ENCODE measurements at places on chromosomes 5 and 9.

GRCh38 chr9:124886461-124886860 lies 24.5 kb downstream of the ARPC5L start:
- no peak for DNase-seq

DNA sequence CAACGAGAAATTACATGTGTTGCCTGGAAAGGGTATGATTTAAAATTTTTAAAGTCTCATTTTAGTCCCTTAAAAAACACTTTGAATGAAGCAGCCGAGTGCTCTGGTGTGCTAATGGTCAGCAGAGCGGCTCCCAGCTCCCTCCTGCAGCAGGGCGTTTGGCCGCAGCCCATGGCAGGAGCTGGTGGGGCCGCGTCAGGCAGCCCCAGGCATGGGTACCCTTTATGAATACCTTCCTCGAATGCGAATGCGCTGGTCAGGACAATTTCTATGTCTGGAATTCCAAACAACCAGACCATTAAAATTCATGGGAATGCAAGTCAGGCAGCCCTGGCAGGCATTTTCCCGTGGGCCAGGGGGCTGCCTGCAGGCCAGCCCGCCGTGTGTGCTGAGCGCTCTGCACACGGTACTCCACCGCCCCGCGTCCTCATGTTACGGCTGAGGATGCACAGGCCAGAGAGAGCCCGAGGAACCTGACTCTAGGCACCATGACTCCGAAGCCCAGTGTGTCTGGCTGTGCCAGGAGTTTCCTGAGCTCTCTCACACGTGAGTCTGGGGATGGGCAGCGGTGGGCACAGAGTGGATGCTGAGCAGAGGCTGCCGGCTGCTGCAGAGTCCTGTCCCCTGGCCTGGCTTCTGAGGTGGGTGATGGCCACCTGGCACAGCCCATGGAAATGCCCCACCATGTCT lies 123.7 kb downstream of the WNK2 start:
- DNase-seq: no peak

DNA sequence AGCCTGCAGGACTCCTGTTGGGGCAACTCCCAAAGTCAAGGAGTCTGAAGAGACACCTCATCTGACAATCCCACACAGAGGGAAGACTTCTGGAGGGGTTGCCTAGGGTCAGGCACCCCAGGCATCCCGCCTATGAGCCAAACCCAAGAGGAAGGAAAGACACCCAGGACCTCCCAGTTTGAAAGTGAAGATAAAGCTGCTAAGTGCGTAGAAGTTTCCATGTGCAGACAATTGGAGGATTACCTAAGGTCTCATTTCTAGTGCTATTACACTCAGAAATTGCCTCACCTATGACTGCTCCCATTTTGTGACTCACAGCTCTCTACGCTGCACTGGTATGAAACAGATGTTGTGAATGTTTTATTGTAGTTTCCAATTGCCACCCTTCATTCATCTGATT lies 322.9 kb downstream of the SLIT3 start:
- DNase-seq: no peak

GRCh38 chr5:83507431-83507830 lies 35.9 kb downstream of the VCAN start:
- DNase-seq: no peak

- no peak for DNase-seq
Measured at GRCh38 chr9:110047232-110047954, 160.6 kb downstream of the C9orf152 start.

GRCh38 chr9:89015336-89015735 lies 24.1 kb downstream of the S1PR3 start:
- no peak for DNase-seq

DNA sequence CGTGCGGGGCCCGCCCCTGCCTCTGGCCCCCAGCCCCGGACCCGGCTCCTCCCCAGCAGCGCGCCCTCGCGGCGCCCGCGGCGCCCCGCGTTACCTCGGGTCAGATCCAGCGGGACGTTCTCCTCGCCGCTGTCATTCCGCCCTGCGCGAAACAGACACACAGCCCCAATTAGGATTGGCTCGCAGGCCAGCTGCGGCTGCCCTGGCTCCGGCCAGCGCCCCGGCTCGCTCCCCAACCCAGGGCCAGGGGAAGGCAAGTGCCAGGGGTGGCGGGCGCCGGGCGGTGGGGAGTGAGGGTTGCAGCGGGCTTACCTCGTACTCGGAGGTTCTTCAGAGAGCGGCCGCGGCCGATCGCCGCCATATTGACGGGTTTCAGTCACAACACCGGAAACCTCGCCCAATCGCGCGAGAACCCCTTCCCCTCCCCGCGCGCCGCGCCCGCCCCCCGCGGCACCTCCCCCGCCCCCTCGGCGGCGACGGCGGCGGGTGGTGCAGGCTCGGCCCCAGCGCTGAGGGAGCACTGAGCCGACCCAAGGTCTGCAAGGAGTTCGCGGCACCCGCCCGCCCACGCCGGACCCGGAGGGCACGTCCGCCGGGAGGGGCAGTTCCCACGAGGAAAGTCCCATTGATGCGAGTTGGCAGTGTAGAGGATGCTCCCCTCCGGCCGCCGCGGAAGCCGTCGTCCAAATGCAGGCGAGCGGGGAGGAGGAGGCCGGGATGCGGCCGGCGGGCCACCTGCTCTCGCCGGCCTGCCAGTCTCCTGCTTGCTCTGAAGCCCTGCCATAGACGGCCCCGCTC lies at the start of gene RICTOR:
Gene RICTOR (minus strand): TSS at position 383 of the 798 bp plus-strand sequence. CDS start 22 bp downstream, at position 361.
- peak; percentile 97 for DNase-seq

DNA sequence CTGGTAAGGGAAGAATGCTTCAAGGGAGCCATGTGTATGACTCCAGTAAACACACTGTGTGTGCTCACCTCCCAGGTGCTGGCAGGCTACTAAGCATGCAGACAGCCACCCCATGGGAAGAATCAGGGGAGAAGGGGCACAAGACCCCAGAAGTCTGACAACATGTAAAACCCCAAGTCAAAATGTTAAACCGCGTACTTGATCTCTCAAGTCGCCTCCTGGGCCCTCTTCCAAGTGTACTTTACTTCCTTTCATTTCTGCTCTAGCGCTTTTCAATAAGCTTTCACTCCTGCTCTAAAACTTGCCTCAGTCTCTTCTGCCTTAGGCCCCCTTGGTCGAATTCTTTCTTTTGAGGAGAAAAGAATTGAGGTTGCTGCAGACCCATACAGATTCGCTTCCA lies 31.3 kb downstream of the DAPK1 start:
- DNase-seq: no peak

DNA sequence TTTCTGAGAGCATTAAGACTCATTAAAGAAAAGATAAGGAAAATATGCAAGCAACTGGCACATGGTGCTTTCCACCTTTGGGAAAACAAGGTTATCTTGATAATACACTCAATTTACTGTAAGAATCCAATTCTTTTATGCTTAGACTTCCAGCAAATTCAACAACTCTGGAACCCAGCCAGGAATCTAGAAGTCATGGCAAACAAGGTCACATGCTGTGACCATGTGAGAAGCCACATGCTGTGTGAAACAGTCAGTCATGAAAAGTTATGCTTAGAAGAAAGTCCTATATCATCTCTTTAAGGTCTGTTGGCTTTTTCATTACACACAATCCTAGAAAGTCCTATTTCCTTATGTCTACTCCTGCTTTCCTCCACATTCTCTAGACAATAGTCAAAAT lies 581.8 kb upstream of the C9orf72 start:
- no peak for DNase-seq

- DNase-seq: peak; percentile 81
Measured at GRCh38 chr9:73132034-73132776, 19.5 kb upstream of the ANXA1 start.

GRCh38 chr5:36436306-36436705 lies 134.6 kb upstream of the RANBP3L start:
- no peak for DNase-seq

GRCh38 chr5:51895834-51896233 lies 512.6 kb downstream of the ISL1 start:
- no peak for DNase-seq

DNA sequence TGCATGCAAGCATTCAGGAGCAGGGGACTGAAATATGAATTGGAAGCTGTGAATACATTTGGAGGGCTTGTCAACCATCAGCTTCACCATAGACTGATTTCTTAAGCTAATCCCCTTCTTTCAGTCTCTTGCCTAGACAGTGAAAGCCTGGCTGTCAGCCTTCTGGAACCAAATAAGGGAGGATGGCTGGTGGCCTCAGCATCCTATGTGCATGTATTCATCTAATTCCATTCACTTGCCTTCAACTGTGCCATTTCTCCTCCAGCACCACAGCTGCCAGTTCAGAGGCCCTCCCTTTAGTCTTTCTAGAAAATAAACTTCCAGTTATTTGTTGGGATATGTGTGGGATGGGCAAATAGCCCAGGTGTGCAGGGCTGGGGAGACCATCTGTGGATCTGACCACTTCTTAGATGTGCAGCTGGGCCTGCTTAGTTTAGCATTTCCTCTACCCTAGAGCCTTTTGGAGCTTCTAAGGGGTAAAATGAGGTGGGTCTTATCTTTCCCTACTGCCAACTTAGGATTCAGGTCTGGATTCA lies 62.1 kb downstream of the AOPEP start:
- no peak for DNase-seq

DNA sequence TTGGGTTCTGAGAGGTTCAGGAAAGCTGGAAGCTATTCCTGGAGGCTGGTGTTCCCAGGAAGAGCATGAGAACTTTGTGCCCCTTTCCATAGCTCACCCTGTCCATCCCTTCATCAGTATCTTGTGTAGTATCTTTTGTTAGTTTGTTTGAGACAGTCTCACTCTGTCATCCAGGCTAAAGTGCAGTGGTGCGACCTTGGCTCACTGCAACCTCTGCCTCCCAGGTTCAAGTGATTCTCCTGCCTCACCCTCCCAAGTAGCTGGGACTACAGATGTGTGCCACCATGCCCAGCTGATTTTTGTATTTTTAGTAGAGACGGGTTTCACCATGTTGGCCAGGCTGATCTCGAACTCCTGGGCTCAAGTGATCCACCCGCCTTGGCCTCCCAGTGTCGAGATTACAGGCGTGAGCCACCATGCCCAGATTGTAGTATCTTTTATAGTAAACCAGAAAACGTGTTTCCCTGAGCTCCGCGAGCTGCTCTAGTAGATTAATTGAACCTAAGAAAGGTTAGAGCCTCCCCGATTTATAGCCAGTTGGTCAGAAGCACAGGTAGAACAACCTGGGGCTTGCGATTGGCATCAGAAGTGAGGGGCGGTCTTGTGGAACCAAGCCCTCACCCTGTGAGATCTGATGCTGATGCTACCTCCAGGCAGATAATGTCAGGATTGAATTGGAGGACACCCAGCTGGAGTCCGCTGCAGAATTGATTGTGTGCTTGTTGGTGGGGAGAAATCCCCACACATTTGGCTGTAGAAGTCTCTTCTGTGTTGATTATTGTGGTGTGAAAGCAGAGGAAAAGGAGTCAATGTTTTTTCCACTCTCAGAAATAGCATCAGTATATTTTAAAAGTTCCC lies 32.3 kb downstream of the ATP6V0E1 start:
- no peak for DNase-seq

DNA sequence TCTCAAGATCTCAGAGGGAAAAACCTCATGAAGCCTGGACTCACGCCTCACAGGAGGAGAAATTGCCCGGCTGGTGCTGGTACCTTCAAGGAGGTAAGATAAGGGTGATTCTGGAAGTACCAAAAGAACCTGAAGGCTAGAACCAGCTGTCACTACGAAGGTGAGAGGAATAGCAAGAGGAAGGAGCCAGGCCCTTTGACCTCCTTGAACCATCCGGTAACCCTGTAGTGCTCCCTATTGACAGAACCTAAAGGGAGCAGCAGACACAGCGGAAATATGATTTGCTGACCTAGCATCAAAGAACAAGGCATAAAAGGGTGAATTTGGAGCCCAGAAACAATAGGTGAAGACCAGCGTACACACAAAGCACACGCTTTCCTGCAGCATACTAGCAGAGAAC lies 92.2 kb downstream of the DOCK8 start:
- no peak for DNase-seq

- DNase-seq: no peak
Measured at GRCh38 chr9:106233116-106233515, 538.8 kb downstream of the TMEM38B start.

DNA sequence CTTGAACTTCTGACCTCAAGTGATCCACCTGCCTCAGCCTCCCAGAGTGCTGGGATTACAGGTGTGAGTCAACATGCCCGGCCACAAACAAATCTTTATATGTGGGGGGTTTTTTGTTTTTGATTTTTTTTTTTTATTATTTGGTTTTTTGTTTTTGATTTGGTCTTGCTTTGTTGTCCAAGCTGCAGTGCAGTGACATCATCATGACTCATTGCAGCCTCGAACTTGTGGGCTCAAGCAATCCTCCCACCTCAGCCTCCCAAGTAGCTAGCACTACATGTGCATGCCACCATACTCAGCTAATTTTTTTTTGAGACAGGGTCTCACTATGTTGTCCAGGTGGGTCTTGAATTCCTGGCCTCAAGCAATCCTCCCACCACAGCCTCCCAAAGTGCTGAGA lies 42.4 kb downstream of the ALDH7A1 start:
- no peak for DNase-seq

DNA sequence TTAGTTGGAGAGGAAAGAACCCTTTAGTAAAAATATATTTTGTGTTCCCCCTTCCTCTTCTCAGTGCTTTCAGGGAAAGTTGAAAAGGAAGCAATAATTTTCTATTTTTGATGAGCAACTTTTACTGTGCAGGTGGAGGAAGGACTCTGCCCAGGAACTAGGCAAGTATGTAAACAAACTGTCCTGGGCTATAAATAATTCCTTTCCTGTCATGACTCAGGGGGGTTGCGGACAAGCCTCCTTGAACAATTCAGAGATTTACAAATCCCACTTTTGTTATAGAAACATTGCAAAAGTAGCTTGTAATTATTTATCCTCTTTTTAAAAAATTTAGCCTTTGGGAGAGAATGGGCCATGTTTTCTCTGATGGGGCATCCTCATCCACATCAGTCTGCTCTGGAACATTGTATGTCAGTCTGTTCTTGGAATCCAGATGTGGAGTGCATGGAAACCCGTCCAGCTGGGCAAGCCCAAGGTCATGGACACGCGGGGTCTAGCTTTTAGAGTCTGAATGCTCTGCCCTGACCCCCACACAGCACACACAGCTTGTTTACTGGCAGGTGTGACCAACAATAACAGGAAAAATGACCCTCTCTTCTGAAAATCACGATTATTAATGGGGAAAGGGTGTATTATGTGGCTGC lies 127.6 kb downstream of the GADD45G start:
- no peak for DNase-seq

GRCh38 chr9:69888856-69889585 lies 68.4 kb downstream of the CFAP95 start:
- DNase-seq: no peak

GRCh38 chr9:70113403-70114022 lies 69.9 kb downstream of the MAMDC2 start:
- DNase-seq: no peak

DNA sequence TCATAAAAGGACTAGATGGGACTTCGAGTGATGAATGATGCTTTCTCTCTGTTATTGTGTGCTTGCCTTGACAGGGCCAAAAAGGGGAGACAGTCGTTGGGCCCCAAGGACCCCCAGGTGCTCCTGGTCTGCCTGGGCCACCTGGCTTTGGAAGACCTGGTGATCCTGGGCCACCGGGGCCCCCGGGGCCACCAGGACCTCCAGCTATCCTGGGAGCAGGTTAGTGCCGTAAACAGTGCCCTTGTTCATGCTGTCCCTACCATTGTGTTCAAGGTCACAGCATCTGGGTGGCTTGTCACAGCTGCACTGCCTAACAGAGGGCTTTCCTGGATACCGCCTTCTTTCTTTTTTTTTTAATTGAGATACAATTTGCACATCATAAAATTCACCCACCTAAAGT lies 48.7 kb upstream of the TGFBR1 start:
- DNase-seq: no peak
